AG04450 (cell line): ENCODE measurements at places on chromosomes 4 and X. TPM values are rescaled to one million over a fixed set of nuclear protein-coding genes. Genes with fewer than 3 reads are reported as not detected.

DNA sequence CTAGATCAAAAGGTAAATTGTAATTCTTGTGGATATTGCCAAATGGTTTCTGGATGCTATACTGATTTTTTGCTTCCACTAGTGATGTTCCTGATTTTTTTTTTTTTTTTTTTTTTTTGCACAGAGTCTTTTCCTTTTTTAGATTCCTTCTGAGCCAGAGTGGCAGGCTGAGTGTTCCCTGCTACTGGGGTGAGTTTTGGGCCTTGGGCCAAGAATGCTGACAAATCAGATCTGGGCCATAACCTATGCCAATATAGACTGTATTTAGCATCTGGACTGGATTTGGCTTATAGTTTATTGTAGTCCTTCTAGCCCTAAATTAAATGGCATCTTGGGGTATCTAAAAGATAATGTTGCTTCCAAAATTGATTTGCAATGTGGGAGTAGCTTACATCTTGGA, 52.8 kb downstream of the REPS2 start:
- DNase-seq: no peak

Gene IL21
- polyA plus RNA-seq: not detected in 2 replicates

DNA sequence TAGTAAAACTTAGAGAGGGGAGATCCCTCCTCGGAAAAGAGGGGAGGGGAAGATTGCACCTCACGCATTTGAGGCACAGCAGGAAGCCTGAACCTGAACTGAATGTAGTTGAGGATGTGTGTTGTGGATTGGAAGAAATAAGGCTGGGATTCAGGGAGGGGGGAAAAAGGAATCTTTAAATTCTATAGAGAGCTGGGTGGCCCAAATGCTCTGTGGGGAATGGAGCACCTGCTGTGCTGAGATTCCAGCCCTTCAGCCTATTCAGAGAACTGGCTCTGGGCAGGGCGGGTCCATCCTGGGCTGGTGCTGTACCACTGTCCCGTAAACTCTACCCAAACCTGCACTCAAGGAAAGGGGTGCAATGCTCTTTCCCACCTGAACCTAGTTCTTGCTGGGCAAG, 4.1 kb downstream of the FOXO4 start:
- no peak for DNase-seq

DNA sequence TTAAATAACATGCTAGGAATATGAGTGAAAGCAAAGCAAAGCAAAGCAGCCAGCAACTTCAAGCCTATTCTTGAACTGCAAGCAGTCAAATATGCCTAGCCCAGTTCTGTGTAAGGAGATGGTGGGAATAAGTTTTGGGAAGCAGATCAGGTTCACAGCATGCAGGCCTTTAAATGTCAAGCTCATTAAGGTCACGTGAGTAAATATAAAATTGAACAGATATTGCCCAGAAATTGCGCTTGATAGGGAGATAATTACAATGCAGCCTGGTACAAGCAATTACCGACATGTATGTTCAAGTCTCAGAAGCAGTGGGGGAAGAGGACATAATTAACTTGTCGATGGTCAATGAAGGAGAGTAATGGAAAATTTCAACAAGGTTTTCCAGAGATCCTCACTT, 6.0 kb downstream of the GNPDA2 start:
- DNase-seq: no peak

- no peak for DNase-seq
Observed at GRCh38 chr4:100257567-100257966, 67.3 kb upstream of the DDIT4L start.

Gene SPANXA1
- polyA plus RNA-seq: not detected in 2 replicates

DNA sequence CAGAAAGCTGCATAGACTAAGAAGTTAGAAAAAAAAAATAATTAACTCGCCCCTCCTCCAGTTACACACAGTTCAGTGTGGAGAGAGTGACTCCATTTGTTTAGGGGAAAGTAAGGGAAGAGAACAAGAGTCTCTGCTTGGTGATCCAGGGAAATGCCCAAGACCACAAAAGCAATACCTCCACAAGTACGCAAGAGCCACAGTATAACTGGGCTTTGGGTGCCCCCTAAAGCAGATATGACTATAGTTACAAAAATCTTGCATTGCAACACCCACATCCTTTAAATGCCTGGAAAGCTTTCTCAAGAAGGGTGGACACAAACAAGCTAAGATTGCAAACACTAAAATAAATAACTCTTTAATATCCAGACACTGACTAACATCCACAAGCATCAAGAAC, 164.2 kb upstream of the NRK start:
- DNase-seq: no peak

DNA sequence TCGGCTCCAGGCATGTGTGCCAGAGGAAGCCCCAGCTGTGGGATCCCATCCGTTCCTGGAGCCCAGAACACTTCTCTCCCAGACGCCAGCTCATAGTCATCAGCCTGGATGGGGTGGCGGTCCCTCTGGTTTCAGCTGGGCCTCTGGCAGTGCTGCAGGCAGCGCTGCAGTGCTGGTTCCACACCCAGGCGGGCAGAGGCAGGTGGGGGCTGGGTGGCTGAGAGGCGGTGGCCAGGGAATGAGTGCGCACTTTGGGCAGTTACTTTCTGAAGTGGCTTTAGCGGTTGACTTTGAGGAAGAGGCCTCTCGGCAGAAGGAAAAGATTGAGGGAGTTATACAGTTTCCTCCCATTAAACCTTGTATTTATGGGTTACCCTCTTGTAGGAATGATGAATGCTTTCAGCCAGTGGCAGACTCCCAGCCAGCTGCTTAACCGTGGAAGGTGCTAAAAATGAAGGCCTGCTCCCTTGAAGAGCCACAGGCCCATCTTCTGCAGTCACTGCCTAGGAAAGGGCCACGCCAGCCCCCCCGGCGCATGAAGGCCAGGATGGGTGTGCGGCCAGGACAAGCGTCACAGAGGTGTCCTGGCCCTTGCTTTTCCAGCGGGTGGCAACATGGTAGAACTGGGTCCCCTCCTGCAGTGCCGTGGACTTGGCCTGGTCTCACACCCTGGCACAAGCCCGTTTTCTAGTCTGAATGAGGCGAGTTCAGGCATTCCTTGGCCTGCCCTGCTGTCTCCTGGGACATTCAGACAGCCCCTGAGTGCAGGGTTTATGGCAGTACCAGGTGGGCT, 9.9 kb downstream of the TADA2B start:
- DNase-seq: no peak

- DNase-seq: no peak
Observed at GRCh38 chr4:15131551-15131950, 129.3 kb downstream of the CPEB2 start.

DNA sequence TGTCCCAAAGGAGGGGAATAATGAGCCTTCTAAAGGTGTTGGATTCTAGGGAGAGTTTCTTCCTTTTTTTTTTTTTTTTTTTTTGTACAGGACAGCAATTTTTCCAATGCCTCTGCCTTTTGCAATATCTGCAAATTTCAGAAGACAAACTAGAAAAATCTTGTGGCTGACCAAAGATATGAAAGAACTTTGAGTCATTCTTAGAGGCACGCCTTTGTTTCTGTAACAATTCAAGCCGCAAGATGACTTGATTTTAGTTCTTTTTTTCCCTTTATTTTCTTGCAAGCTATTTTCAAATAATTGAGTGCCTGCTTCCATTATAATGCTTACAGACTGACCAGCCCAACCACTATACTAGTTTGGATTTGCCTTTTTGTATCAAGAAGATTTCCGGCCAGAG, 47.6 kb upstream of the UXT start:
- DNase-seq: no peak

Gene NAA11
- polyA plus RNA-seq: not detected in 2 replicates

Gene CITED1
- polyA plus RNA-seq: 0.12 and 0.16 TPM in 2 replicates

- DNase-seq: no peak
Observed at GRCh38 chrX:6983207-6983955, 164.1 kb upstream of the STS start.

Gene ADGRG4
- polyA plus RNA-seq: not detected in 2 replicates

- no peak for DNase-seq
Observed at GRCh38 chrX:115894087-115894486, 276.5 kb upstream of the AGTR2 start.

Gene SPATA4
- polyA plus RNA-seq: 0.09 and 0.11 TPM in 2 replicates

Gene ERCC6L
- polyA plus RNA-seq: 1.3 and 1.7 TPM in 2 replicates

Gene ETDB
- polyA plus RNA-seq: not detected in 2 replicates

- no peak for DNase-seq
Observed at GRCh38 chrX:275967-276580, 5.1 kb upstream of the PLCXD1 start.

GRCh38 chr4:79917246-79917645, 155.8 kb downstream of the ANTXR2 start:
- DNase-seq: no peak

- DNase-seq: no peak
Observed at GRCh38 chr4:92678292-92678691, 374.5 kb downstream of the GRID2 start.

- DNase-seq: no peak
Observed at GRCh38 chr4:87009095-87009648, 74.4 kb downstream of the AFF1 start.

Gene VCX3B
- polyA plus RNA-seq: not detected in 2 replicates

GRCh38 chr4:31803526-31804195, 1083.5 kb downstream of the PCDH7 start:
- no peak for DNase-seq

- DNase-seq: no peak
Observed at GRCh38 chrX:40146262-40147125, 48.7 kb upstream of the BCOR start.

Gene DIAPH2
- 6.8 and 10.6 TPM in 2 replicates for polyA plus RNA-seq

DNA sequence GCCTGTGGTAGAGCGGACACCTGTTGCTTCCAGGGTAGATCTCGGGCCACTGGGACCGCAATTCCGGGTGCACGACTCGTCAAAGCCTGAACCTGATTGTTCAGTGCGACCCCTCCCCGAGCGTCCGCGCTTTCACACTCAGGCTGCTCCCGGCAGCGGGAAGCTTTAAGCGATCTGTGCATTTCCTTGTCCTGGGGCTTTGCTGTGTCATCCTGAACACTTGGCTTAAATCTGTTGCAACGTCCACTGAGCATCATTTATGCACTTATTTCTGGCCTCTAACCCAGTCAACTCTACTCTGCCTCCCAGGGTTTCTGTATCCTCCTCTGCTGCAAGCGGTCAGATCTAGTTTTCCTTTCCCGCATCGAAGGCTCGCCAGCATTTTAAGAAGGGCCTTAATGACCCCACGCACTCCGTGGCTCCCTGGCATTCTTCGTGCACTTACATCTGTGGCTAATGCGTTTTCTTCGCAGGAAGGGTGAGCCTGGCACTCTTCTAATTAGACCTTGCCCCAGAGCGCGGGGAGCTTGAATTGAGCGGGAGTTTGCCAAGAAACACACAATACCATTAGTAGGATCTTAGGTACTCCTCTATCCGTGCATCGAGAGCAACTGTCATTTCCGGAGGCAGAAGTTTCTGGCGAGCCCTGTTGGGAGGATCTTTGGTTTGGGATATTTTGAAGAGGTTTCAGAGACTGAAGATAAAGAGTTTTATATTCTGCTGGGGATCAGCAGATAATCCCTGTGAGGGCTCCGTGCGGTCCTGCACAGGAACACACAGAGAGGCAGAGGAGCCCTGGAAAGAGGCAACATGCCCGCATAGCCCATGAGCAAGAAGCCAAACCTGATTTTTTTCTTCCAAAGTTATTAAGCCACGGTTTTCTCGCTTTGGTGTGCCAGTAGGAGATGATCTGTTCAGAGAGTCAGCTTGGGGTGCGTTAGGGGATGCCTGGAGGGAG, 654 bp upstream of the DDIT4L start:
- no peak for DNase-seq

DNA sequence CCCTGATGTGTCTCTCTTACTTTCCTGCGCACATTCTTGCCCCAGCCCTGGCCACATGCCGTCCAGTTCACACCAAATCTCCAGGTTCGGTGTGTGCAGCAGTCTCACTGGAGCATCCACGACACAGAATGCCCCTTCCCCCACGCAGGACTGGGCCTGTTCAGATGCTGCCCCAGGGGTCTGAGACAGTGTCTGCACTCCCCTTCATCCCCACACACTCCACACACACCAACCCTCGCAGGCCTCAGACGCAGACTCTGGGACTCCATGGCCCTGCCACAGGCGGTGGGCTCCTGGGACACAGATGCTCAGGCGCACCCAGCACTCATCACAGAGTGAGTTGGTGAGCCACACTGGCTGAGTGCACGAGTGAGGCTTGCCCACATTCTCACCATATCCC, 83.9 kb downstream of the AFAP1 start:
- DNase-seq: no peak

DNA sequence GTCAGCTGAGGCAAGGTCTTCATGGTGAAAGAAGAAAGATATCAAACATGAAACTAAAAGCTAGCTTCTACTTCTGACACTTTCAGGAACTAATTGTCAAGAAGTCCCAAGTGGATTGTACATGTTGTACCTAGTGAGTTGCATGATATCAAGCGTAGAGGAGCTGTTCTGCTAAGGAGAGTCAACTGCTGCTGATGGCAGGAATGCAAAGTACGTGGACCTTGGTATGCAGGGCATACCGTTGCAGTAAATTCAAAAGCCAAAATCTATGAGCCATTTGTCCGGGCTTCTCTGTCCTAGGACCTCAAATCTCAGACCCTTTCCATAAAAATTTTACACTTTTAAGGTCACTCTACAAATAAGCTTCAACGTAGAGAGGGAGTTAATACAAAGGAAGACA, 446.2 kb downstream of the KCTD8 start:
- no peak for DNase-seq

- DNase-seq: no peak
Observed at GRCh38 chr4:10098780-10099160, 17.8 kb downstream of the WDR1 start.

Gene UGT8
- not detected in 2 replicates for polyA plus RNA-seq
